ENCODE measurements at places on chromosomes 1 and 21. TPM values are rescaled to one million over a fixed set of nuclear protein-coding genes. Genes with fewer than 3 reads are reported as not detected.

PIGC gene
- total RNA-seq = 24.5 TPM

NEK7 gene
- 20.4 TPM for total RNA-seq

RCAN3 gene
- total RNA-seq = 24.1 TPM

METTL25B gene
- 7.9 TPM for total RNA-seq

CDCA8 gene
- 3.6 TPM for total RNA-seq
